Putamen (tissue), 1 donor: ENCODE measurements at places on chromosomes 7 and 10.

- DNase-seq, result no peak
Measured at GRCh38 chr7:148299350-148300276, 291.0 kb upstream of the C7orf33 start.

- no peak for DNase-seq
Measured at GRCh38 chr10:98901441-98902110, 334.1 kb downstream of the HPSE2 start.

- DNase-seq, result no peak
Measured at GRCh38 chr7:7989616-7990440, 21.2 kb downstream of the GLCCI1 start.

- DNase-seq, result no peak
Measured at GRCh38 chr10:88983206-88983605, 7.4 kb upstream of the FAS start.

DNA sequence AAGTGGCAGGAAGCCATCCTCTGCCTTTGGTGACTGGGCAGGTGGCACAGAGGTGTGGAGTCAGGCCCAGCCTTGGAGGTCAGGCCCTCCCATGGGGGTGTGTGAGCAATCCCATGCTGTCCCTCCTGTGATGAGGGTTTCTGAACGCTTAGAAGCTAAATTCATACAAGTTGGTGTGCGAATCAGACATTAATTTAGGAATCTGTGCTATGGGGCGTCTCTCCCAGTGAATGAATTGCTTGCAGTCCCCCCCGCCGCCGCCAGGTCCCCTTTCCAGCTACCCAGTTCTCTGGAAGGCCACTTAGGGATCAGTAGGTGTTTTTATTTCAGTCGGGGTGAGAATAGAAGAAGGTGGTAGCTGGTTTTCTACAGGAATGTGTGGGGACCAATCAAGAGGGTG, 37.5 kb downstream of the LRRC18 start:
- no peak for DNase-seq

DNA sequence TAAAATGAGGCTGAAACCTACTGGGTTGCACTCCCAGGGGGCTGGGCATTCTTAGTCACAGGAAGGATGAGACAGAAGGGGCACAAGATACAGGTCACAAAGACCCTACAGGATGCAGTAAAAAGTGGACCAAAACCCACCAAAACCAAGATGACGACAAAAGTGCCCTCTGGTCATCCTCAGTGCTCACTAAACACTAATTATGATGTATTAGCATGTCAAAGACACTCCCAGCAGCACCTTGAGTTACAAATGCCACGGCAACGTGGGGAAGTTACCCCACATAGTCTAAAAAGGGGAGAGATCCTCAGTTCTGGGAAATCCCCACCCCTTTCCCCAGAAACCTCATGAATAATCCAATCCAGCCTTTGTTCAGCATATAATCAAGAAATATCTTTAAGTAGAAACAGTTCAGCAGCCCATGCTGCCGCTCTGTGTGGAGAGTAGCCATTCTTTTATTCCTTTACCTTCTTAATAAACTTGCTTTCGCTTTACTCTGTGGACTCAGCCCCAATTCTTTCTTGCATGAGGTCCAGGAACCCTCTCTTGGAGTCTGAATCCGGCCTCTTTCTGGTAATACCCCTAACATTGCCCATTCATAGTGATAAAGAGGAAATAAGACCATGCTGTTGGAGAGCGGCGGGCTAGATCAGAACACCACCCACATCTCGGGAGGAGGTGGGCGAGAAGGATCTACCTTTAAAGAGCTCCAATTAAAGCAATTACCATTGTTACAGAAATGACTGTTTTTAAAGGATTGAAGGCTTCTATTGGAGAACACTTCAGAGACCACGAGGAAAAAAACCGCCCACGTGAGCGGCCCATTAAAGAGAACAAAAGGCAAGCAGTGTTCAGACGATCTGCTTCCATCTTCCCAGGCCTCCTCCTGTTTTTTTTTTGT, 170.9 kb downstream of the USP6NL start:
- peak; percentile 69 for DNase-seq

- no peak for DNase-seq
Measured at GRCh38 chr7:25132430-25132829, 7.4 kb upstream of the CYCS start.

DNA sequence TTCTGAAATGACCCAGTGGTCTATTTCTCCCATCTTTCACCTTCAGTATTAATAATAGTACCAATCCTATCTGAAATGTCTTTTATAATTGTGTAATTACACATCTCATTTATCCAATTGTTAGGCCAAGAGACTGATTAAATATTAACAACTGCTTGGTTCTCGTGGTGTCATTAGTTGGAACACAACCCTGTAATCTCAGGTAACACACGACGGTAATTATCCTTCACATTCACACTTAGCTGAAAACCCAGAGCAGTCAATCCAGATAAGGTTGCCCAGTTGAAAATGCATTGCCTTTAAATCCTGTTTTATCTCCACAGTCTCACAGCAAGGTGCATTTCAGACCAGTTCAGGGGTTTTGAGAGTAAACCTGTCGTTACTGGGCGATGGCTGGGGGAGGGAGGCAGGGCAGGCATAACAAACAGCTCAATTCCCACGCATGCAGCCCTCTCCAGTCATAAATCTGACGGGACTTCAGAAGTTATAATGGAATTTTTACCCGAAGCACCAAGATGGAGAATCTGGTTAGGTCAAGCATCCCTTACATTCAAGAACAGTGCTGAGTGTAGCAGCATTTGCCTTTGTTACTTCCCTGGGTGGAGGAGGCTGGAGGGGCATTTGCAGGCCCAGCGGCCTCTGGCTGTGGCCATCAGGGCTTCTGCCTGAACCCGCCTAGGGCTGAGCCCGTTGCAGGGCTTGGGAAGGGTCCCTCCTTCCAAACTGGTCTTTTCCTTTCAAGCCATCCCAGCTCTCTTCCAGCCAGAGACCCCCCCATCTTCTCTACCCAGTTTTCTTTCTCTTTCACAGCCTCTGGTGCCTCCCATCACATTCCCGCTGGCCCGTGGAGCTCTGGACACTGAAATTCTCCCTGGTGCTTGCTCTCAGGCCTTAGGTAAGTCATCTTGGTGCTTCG, 201.0 kb upstream of the LYZL2 start:
- no peak for DNase-seq

- no peak for DNase-seq
Measured at GRCh38 chr10:13608246-13608853, 21.6 kb downstream of the PRPF18 start.

DNA sequence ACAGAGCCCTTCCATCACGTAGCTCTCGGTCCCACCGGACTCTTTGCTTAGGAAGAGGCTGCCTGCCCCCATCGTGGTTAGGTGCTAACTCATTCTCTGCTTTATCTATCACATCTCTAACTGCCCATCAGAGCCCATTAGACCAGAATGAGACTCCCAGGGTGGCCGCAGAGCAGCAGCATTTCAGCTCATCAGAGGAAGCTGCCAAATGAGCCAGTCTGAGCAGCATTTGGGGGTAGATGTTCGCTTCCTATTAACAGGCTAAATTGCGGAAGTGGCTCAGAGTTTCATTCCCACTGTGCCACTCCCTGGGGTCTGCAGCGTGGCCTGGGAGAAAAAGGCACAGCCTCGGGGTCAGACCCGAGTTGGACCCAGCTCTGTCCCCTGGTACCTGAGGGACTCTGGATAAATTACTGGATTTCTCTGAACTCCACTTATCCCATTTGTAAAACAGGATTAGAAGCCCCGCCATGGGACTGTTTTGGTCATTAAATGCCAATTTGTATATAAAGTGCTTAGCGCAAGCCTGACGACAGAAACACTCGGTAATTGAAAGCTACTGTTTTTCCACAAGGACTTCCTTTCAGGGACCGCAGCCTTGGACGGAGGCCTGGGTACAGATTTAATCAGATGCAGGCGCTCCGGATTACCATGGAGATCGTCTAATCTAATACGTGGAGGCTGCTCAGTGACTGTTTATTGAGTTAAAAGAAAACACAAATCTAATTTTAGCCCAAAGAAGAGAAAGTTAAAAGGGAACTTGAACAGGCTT, 73.8 kb upstream of the PRLHR start:
- DNase-seq, result peak; percentile 81

GRCh38 chr7:18798088-18798906, 302.7 kb downstream of the HDAC9 start:
- DNase-seq, result no peak
